ENCODE measurements at places on chromosomes 7 and 10.

GRCh38 chr10:121735263-121735662 lies 137.0 kb upstream of the FGFR2 start:
- DNase-seq = no peak

DNA sequence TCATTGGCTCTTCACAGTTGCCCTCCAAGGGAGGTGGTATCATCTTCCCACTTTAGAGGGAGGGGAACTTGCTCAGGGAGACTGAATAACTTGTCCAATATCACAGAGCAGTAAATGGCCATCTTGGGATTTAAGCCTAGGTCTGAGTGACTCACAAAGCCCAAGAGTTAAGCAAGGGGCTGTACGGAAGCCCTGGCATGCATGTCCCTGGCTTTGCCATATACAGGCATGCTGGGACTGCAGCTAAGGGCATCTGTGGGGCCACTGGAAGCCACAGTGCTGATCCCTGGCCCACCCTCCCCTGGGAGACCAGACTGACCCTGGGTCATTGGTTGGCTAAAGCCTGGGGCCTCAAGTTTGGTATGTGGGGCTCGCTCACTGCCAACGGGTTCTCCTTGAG lies 3.1 kb downstream of the VSIR start:
- no peak for DNase-seq

GRCh38 chr7:128437426-128438332 lies 18.0 kb upstream of the HILPDA start:
- DNase-seq = no peak

GRCh38 chr7:1761097-1761496 lies 91.0 kb downstream of the ELFN1 start:
- DNase-seq = no peak

DNA sequence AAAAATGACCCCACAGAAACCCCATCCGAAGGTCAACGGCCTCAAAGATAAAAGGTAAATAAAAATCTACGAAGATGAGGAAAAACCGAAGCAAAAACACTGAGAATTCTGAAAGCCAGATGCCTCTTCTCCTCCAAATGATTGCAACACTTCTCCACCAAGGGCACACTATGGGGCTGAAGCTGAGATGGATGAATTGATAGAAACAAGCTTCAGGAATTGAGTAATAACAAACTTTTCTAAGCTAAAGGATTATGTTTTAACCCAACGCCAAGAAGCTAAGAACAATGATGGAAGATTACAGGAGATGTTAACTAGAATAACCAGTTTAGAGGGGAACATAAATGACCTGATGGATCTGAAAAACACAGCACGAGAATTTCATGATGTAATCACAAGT lies 127.8 kb downstream of the MACC1 start:
- DNase-seq = no peak

- DNase-seq = no peak
Observed at GRCh38 chr10:43998021-43998809, 349.5 kb upstream of the ZNF32 start.

GRCh38 chr10:110960333-110960712 lies 40.9 kb downstream of the SHOC2 start:
- DNase-seq = no peak

- DNase-seq = no peak
Observed at GRCh38 chr10:16901106-16901505, 83.9 kb upstream of the RSU1 start.

GRCh38 chr10:6346631-6347030 lies 143.9 kb downstream of the PFKFB3 start:
- no peak for DNase-seq

- no peak for DNase-seq
Observed at GRCh38 chr10:23325132-23325531, 19.5 kb downstream of the C10orf67 start.

GRCh38 chr7:158830211-158830723 lies 958 bp upstream of the ESYT2 start:
- DNase-seq = no peak

GRCh38 chr10:96017191-96017687 lies 26.1 kb upstream of the CCNJ start:
- no peak for DNase-seq

- DNase-seq = no peak
Observed at GRCh38 chr10:22598478-22598877, 115.9 kb downstream of the PIP4K2A start.

- no peak for DNase-seq
Observed at GRCh38 chr7:36484265-36484664, 94.6 kb downstream of the ANLN start.

DNA sequence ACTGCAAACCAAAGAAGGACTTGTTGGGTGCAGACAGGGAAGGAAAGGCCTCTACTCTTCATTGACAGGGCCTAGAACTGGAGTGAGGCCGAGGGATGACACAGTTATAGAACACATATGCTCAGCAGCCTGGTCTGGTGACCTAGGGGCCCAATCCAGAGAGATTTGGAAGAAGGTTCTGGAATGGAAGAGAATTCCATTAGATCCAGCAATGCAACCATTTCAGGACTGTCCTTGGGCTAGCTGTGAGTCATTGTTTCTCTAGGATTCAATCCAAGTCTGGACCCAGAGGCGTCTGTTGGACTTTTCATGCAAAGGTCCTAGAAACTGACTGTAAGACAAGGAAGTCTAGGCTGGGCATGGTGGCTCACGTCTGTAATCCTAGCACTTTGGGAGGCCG lies 59.2 kb downstream of the WIPF3 start:
- DNase-seq = no peak

- DNase-seq = no peak
Observed at GRCh38 chr7:131586259-131586658, 29.8 kb upstream of the PODXL start.

DNA sequence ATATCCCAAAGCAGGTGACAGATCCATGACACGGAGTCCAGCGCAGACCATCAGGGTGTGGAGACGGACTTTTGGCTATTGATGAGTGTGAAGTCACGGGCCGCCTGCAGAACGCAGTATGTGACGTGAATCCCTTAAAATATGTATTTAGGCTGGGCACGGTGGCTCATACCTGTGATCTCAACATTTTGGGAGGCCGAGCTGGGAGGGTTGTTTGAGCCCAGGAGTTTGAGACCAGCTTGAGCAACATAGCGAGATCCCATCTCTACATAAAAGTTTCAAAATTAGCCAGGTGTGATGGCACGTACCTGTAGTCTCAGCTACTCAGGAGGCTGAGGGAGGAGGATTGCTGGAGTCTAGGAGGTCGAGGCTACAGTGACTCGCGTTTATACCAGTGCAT lies 1.9 kb upstream of the AMZ1 start:
- DNase-seq = no peak

DNA sequence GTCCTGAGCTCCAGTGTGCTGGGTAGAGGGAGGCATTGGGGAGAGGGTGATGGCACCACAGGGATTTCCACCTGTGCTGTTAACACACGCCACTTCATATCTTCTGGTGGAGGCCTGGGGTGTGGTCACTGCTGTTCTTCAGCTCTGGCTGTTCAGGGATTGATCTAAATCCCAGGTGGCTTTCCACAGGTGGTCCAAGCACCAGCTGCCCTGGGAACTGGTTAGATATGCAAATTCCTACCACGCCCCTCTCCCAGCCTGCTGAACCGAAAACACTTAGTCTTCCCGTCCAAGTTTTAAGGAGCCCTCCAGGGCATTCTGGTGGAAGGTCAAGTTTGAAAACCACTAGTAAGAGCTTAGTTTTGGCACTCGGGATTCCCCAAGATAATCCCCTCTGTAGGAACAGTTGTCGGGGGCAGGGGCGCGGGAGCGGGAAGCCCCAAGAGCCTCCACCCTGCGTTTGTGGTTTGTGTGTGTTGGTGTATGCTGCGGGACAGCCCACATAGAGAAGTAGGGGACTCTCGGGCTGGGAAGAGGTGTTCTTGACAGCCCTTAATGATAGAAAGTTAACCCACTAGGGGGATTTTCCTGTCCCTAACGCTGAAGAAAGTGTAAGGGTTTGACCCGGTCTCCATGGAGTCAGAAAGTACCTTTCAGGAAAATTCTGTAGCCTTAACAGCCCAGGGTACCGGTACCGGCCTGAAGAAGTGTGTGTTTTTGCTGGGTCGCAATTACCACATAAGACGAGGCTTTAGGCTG lies 5.1 kb downstream of the DEPP1 start:
- DNase-seq = no peak

GRCh38 chr10:92264249-92264648 lies 26.6 kb downstream of the CPEB3 start:
- DNase-seq = no peak

- no peak for DNase-seq
Observed at GRCh38 chr7:134866617-134867016, 87.2 kb downstream of the CALD1 start.

- DNase-seq = no peak
Observed at GRCh38 chr10:31820778-31821369, 107.8 kb downstream of the ARHGAP12 start.

DNA sequence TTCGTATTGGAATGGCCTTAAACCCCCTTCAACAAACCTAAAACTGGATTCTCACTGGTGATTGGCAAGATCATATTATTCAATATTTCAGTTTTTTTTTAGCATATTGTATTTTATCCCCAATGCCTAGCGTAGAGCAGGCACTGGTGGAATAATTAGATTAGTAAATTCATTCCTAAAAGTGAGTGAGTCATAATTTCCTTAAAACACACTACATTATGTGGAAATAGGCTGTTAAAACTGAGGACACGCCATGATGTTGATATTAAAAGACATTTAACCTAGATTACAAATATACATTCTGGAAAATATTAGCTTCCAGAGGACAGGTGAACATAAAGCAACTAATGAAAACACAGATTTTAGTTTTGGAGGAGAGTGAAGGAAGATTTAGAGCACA lies 463.9 kb downstream of the PARD3 start:
- DNase-seq = no peak

DNA sequence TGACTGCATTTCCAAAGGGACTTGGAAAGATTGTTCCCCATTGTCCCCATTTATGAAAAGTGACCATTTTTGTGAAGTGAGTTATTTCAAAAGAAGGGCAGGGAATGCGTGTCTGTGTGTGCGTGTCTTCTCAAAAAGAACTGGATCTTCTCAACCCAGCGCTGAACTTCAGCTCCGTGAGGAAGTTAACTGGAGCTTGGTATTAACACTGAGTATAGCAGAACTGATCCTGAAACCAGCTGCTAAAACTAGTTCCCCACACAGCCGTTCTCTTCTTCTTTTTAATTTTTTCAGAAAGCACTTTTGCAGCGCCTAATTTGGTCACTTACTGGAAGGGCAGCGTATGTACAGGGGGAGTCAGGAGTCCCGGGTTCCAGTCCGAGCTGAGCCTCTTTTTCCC lies 45.8 kb upstream of the PLEKHA1 start:
- DNase-seq = no peak
